WTC11 (cell line): ENCODE measurements at places on chromosomes 2 and 18.

DNA sequence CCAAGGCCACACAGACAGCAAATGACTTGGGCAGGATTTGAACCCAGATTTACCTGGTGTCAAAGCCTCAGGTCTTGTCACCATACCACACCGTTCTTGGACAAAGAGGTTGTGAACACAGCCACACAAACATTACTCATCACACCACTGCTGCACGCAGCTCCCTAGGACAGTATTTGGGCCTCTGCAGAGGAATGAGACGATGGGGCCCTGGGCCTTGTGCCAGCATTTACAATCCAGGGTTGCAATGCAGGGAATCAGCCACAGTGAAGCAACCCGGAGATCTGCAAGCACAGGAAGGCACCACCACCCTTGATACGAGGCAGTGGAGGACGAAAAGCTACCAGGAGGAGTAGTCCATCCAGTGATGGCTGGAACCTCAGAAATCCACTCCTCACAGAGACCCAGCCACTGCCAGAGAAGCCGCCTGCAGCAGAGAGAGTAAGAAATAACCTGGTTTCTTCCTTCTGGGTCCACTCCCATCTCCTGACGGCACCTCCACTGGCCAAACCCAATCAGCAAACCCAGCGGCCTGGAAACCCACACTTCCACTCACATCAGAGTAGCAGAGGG is 3.7 kb upstream of the MTCL1 start:
- no peak for DNase-seq

GRCh38 chr18:74806700-74807416 is 209.2 kb downstream of the ZNF407 start:
- no peak for DNase-seq

- DNase-seq = no peak
These were observed 89.8 kb downstream of the LDLRAD4 start for GRCh38 chr18:13308369-13308768.

DNA sequence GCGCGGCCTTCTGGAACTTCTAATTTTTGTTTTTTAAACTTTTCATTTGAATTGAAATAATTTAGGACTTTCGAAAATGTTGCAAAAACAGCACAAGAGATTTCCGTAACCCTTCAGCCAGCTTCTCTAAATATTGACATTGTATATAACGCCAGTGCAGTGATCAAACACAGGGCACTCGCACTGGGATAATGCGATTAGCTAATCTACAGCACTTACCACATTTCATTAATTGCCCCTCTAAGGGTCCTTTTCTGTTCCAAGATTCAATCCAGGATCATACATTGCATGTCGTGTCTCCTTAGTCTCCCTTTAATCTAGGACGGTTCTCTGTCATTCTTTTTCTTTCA is 343 bp upstream of the CD302 start:
- DNase-seq = no peak

- no peak for DNase-seq
These were observed 117.7 kb downstream of the PARD3B start for GRCh38 chr2:204662956-204663355.

- no peak for DNase-seq
These were observed 87.5 kb downstream of the SOCS6 start for GRCh38 chr18:70376137-70376913.

GRCh38 chr2:96202152-96202854 is 6.3 kb downstream of the STARD7 start:
- DNase-seq = no peak

- no peak for DNase-seq
These were observed 15.8 kb downstream of the INO80C start for GRCh38 chr18:35481960-35482366.

GRCh38 chr2:19797871-19798270 is 103.9 kb downstream of the TTC32 start:
- DNase-seq = no peak

GRCh38 chr18:2027016-2027415 is 544.3 kb downstream of the METTL4 start:
- DNase-seq = no peak

DNA sequence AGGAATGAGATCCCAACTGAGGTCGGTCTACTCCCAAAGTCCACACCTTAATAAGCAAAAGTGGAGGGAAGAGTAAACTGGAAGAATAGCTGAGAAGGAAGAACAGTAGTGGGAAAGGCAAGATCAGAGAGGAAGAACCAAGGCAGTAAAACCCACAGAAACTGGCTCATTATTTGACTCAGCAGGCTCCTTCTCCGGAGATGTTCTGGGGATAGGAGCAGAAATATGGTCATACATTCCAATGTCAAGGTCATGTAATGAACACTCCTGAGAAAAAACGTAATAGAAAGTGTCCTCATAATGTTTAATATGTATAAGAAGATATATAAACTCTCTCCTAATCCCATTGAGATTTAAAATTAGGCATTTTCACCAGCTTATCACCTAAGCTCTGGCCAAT is 39.5 kb downstream of the STK39 start:
- DNase-seq = no peak

DNA sequence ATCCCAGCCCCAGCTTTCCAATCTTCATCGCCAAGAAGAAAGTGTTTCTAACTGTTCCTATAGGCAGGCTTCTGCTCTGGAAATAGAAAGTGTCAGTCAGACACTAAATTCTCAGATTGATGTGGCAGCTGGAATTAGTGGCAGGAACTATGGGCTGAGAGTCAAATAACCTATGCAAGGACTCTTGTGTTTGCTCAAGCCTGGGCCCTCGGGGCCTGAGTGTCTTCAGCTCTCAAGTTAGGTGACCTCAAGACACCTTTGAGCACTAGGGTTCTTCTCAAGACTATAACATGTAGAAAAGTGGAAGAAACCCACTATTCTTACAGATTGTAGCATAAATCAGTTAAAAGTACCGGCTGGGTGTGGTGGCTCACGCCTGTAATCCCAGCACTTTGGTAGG is 694.5 kb downstream of the RNF144A start:
- no peak for DNase-seq

- no peak for DNase-seq
These were observed 12.4 kb downstream of the HS6ST1 start for GRCh38 chr2:128306081-128306930.

DNA sequence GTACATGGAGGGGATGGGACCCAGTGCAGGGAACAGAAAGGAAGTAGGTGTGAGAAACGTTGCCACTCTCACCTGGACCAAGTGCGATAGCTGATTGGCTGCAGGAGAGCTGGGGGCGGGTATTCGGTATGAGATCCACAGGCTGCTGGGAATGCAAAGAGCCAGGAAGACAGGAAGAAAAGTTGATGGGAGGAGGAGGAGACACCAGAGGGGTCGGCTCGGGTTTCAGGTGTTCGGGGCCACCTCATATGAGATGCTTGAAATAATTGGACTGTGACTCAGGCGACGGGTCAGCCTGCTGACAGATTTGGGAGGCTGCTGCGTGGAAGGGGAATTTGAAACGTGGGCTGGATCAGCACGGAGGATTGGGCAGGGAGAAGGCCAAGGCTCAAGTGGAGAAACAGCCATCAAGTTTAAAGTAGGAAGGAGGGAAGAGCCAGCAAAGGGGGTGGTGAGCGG is 65.1 kb downstream of the MRPS9 start:
- DNase-seq = peak; percentile 83

DNA sequence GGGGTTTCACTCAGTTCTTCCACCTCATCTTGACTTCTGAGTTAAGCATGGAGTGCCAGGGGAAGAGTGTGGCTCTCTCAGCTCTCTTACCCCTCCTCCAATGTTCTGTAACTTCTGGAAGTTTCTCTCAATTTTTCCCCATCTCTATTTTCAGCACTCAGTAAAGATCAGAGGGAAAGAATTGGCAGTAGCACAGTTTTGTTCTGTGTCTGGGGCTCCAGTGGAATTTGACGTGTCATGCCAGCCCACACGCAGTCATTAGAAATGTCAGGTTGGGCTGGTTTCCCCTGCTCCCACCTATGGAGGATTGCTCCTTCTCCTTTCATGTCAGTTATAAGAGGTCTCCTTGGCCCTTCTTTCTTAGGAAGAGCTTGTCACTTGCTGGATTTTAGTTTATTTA is 104.6 kb upstream of the COL3A1 start:
- DNase-seq = no peak

DNA sequence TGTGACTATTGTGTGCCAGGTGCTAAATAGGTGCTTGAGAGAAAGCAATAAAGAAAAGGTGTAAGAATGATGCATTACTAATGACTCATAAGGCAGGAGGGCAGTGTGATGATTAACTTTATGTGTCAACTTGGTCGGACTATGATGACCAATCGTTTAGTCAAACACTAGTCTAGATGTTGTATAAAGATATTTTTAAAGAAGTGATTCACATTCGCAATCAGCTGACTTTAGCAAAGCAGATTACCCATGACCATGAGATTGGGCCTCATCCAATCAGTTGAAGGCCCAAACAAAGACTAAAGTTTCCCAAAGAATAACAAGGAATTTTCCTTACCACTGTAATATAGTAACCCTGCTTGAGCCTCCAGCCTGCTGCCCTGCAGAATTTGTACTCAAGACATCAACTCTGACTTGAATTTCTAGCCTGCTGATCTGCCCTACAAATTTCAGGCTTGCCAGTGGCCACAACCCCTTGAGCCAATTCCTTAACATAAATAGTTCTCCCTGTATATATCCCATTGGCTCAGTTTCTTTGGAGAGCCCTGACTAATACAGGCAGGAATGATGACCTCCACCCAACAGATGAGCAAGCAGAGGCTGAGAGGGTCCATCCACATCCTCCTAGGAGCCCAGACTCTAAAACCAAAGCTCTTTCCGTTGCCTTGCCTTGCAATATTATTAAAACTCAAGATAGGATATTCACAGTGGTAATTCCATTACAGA is 132.6 kb downstream of the ACTR3 start:
- DNase-seq = no peak

DNA sequence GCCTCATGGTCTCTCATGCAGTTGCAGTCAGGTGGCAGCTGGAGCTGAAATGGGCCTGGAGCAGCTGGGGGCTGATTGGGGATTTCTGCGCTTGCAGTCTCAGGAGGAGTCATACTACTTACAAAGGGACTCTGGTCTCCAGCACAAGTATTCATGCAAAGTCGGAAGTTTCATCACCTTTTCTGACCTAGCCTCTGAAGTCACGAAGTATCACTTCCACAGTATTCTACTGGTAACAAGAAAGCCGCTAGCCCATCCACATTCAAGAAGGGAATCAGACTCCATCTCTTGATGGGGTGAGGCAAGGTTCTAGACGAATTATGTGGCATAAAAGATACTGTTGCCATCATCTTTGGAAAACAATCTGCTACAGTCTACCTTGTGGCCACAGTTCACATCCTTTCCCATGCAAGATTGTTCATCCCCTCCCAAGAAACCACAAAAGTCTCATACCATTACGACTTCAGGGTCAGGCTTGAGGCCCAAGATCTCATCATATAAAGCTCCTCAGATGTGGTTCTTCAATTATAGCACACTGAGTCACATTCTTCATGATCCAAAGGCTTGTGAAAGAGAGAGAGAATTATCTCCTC is 95.3 kb downstream of the SMC6 start:
- no peak for DNase-seq

GRCh38 chr2:55779459-55780421 is 86.1 kb upstream of the PNPT1 start:
- DNase-seq = no peak

GRCh38 chr2:100887713-100888495 is 68.0 kb downstream of the NPAS2 start:
- DNase-seq = no peak

- DNase-seq = peak; percentile 60
These were observed 298.8 kb downstream of the ZNF407 start for GRCh38 chr18:74896390-74896991.

DNA sequence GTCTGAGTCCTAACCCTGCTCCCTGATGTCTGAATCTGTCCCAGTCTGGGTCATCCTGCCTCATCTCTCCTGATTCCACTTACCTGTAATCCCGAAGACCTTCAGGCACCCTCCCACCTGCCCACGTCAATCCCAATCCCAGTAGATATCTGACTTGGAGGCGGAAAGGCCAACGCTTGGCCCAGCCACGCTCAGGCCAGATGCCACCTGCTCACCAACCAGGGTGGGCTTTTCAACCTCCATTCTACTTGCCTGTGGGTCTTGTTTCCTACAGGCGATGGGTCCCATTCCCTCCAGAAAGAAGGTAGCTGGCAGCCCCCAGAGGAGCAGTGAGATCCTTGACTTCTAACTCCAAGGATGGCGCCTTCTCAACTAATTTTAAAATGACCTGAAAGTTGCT is 59.7 kb downstream of the INPP5D start:
- DNase-seq = no peak

DNA sequence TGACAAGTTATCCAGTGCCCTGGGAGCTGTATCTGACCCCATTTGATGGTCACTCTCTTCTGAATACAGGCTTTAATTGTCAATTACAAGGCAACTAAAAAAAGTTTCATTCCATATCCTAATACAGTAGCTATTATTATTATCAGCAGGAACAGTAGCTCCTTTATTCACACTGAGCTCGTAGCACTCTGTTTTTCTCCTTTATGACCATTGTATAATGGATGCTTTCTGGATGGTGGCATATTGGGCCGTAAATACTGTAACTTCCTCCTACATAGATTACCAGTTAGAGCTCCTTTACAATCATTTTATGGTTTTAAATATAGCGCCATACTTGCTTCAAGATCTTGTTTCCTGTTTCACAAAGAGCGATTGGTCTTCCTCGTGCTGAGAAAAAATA is 1040.3 kb downstream of the TSN start:
- no peak for DNase-seq

- no peak for DNase-seq
These were observed 76.2 kb downstream of the ATAD2B start for GRCh38 chr2:23850564-23851256.

- no peak for DNase-seq
These were observed 92.3 kb downstream of the GYPC start for GRCh38 chr2:126748188-126748760.

DNA sequence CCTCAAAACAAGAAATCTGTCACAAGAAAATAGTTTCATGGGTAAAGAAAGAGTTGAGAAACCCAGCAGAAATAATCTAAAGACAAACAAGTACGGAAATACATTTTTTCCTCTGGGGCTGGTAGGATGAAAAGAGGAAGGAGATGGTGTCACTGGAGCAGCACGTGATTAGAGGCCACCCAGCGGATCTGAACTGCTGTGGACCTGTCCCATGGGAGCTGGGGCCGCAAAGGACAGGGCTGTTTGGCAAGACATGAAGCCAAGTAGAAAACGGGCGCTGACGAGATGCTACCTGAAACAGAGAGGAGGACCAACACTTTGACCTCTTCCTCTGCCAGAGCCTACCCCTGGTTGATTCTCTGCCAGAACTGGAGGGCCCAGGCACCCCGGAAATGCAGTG is 295.4 kb upstream of the ATP5MC3 start:
- DNase-seq = no peak

DNA sequence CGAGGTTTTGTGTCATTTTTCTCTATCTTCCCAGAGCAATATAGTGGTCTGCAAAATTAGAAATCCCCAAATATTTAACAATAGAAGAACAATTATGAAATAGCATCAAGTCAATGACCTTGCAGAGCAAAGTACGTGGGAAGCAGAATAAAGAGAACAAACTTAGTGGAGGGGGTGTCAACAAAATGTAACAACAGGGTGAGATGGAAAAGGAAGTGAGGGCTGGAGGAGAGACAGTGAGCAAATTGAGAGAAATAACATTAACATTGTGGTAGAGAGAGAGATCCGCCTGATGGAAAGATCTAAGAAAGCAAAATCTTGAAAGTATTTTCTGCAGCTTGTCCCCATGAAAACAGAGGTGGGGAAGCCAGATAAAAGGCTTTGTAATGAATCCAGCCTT is 23.4 kb downstream of the ARHGAP15 start:
- no peak for DNase-seq

GRCh38 chr2:99509387-99509786 is 19.6 kb upstream of the REV1 start:
- no peak for DNase-seq
